ENCODE measurements at places on chromosomes 7 and 10. TPM values are rescaled to one million over a fixed set of nuclear protein-coding genes. Genes with fewer than 3 reads are reported as not detected.

Gene PNLIP
- not detected for polyA plus RNA-seq

Gene OR2A5
- 0.17 TPM for polyA plus RNA-seq

Gene EPO
- polyA plus RNA-seq: 0.08 TPM

Gene ACTL6B
- not detected for polyA plus RNA-seq

Gene BAMBI
- polyA plus RNA-seq: 48.0 TPM

Gene VWDE
- 4.9 TPM for polyA plus RNA-seq

Gene CFAP69
- 16.7 TPM for polyA plus RNA-seq

Gene PRTFDC1
- 50.7 TPM for polyA plus RNA-seq

Gene RTKN2
- 12.1 TPM for polyA plus RNA-seq

Gene CYP26A1
- polyA plus RNA-seq: 0.17 TPM

Gene RBM48
- 20.2 TPM for polyA plus RNA-seq

Gene TRIM24
- 50.4 TPM for polyA plus RNA-seq

Gene ADAM12
- 17.9 TPM for polyA plus RNA-seq

Gene OGDHL
- polyA plus RNA-seq: 39.7 TPM

Gene ADAM8
- 2.7 TPM for polyA plus RNA-seq

Gene HIF1AN
- 45.3 TPM for polyA plus RNA-seq

Gene URGCP
- 32.4 TPM for polyA plus RNA-seq

Gene DENND2A
- polyA plus RNA-seq: 40.3 TPM

Gene C7orf57
- polyA plus RNA-seq: 0.90 TPM

Gene CTBP2
- 88.3 TPM for polyA plus RNA-seq

Gene FKBP6
- polyA plus RNA-seq: 0.42 TPM

Gene OR2A42
- 1.1 TPM for polyA plus RNA-seq

Gene TFPI2
- polyA plus RNA-seq: 16.6 TPM

Gene CC2D2B
- 1.6 TPM for polyA plus RNA-seq

All from right renal pelvis (tissue), 4 donors.